Stimulated activated naive CD8-positive, alpha-beta T cell treated with anti-CD3 and anti-CD28 coated beads, Interleukin-15, Interleukin-2, amounts not matched to agents 100 U/mL and 50 U/mL, for 24 hours (primary cell): ENCODE measurements at places on chromosomes 12 and 14.

- DNase-seq: no peak
These were observed 2.0 kb downstream of the ZNF219 start for GRCh38 chr14:21096438-21096837.

DNA sequence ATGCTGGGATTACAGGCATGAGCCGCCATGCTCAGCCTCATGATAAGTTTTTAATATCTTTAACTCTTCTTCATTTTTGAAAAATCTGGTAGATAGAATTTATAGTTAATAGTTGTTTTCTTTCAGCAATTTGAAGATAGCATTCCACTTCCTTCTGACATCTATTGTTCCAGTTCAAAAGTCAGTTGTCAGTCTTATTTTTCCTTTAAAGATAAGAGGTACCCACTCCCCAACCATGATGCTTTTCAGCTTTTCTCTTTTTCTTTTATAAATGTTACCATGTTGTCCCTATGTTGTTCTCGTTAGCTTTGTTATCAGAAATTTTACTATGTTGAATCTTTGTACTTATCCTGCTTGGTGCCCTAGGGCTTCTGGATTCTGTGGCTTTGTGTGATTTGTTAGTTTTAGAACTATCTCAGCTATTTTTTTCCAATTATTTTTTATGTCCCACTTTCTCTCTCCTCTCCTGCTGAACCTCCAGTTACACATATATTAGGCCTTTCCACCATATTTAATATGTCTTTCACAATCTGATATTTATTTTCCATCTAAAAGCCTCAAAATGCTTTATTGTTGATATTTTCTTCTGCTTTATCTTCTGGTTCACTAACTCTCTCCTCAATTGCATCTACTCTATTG is 181.6 kb upstream of the FOXN3 start:
- no peak for DNase-seq

DNA sequence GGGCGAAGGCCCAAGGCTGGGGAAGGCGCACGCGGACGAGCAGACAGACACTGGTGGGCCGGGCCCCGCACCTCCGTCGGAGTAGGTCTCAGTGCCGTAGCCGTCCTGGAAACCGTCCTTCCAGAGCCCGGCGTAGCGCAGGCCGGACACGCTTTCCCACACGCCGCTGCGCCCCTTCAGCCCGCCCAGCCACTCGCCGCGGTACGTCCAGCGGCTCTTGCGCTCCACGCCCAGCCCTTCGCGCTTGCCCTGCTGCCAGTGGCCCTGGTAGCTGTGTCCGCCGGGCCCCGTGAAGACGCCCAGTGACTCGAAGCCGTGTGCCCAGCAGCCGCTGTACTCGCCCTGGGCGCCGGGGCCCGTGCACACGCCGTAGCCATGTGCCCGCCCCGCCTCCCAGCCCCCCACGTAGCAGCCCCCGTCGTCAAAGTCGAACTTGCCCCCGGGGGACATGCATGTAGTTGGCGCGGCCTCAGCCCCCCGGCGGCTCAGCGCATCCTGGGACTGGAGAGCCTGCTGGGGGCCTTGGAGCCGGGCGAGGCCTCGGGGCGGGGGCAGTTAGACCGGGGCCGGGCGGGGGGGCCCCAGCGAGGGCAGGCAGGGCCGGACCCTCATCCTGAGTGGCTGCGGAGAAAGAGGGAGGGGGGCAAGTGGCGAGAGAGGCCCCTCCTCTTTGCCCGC is 1.4 kb downstream of the JPH4 start:
- no peak for DNase-seq

DNA sequence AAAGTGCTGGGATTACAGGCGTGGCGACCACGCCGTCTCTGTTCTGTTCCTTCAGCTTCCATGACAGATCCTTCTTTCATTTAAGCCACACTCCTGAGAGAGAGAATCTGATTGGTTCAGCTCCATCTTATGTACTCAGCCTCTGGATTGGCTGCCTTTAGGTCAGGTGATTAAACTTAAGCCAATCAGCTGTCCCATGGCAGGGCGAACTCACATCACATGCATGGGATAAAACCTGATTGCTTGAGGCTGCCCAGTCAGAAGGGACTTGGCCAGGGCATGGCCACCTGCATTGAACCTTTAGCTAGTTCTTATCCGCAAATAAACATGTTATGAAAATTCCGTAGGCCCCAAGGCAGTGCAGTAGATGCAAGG is 274.2 kb downstream of the SUDS3 start:
- no peak for DNase-seq

DNA sequence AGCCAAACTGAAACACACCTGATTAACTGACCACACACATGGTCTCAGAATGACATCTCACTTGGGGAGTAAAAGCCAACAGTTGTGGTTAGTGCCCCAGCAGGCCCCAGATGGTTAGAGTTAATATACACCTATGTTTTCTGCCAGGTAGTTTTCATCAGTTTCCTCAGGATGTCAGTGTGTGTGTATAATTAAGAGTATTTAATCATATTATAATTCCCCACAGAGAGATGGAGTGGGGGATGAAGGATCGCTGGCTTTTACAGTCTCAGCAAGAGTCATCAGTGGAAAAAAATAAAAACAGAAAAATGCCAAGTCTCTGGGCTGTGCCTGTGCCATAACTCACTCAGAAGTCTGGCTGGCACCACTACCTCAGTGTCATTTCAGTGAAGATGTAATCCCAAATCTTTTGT is 412.5 kb downstream of the ZFP36L1 start:
- DNase-seq: no peak

DNA sequence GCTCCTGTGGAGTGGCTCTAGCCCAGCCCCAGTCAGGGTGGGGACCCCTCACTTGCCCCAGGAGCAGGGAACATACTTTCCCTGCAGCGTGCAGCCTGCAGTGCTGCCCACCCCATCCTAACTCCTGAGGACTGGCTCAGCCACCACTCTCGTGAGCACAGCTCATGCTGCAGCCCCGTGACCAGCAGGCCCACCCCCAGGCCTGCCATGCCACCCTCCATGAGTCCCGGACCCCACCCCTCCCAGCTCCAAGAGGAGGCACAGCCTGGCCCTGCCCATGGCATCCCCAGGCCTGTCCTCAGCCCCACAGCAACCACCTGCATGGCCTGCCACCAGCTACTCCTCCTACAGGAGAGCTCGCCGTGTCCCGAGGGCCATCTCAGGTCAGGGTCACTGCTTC is 3.9 kb upstream of the JAG2 start:
- no peak for DNase-seq

DNA sequence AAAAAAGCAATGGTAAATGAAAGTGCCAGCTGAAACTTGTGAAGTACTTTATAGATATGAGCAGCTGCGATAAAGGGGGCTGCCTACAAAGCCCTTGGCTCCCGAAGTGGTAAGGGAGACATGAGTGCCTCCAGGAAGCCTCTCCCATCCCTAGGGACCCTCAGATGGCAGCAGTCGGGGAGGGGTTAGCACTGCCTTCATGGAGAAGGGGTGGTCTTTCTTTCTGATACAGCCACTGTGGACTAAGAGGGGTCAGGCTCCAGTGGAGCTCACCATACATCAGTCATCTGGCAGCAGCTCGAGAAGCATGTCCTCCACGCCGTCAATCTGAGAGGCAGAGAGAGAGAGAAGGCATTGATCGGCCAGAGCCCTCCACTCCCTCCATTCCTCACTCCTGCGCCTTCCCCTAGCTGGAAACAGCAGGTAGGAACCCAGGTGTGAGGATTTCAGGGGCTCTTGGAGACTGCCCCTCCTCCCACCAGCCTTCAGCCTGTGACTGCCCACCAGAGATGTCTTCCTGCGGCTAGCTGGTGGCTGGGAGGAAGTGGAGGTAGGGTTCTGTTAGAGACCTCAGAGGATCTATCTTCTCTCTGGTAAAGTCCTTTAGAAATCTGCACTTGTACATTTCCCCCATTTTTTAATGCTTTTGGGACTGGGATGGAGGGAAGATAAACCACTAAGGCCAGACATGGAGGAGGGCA is 2.3 kb downstream of the TCL1A start:
- no peak for DNase-seq

DNA sequence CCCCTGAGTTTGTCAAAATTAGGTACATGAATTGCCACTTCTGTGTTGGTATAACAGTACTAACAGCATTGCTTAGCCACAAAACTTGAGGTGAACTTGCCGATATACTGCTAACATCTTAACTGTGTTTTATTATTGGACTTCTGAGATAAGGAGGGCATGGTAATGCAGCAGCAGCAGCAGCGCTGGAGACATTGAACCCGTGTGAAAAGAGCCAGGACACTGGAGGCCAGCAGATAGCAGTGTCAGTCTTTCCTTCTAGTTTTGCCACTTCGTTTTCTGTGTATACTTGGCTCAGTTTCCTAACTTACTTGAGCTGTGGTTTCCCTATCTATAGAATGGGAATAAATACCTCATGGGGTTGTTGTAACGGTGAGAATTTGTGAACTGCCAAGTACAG is 82.7 kb downstream of the KTN1 start:
- no peak for DNase-seq

GRCh38 chr12:114721266-114721665 is 37.3 kb upstream of the TBX3 start:
- DNase-seq: no peak

- no peak for DNase-seq
These were observed 35.3 kb downstream of the SDR9C7 start for GRCh38 chr12:56898938-56899337.

DNA sequence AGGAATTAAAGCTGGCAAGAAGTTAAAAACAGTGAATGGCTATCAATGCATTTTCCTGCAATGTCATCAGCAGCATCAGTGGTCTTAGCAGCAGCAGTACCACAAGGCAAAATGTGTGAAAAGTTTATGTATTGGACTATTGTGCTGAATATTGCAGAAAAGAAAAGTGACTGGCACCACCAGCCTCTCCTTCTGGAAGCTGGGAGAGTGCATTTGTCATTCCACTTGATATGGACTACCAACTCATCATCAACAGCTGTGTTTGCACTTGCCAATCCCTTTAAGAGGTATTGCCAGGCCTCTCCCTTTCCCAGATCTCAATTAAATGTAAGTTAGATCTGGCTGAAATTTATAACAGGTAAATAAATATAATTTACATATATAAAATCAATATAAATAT is 151.0 kb upstream of the GZMB start:
- no peak for DNase-seq

DNA sequence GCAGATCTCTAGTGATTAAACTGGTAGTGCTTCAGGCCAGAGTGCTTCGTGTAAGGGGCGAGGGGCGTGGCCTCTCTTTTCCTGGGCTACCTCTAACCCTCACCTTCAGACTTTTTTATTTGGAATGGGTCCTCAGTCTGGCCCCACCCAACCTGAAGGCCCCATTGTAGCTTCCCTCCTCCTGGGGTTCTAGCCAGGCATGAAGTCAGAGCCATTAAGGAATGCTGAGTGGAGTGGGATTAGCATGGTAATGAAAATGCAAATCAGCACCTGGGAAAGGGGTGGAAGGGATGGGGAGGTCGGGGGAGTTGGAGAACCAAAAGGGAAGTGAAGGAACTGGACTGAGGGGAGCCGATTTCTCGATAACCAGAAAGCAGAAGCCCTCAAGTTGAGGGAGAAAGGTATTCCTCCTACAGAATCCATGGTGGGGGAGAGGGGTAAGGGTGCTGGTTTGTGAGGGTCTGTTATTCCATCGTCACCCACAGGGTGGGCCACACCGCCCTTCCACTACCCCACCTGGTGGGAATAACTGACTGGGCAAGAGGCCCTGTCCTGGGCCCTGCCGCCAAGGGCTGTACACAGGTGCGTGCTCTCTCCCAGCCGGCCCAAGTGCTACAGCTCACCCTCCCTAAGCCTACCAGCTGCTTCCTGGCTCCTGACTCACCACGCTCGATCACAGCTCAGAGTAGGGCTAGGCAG is 14.1 kb downstream of the ZFHX2 start:
- DNase-seq: no peak

- DNase-seq: no peak
These were observed 179.0 kb downstream of the CALM1 start for GRCh38 chr14:90575781-90576180.

GRCh38 chr14:23259426-23259825 is 21.7 kb downstream of the RNF212B start:
- DNase-seq: no peak

DNA sequence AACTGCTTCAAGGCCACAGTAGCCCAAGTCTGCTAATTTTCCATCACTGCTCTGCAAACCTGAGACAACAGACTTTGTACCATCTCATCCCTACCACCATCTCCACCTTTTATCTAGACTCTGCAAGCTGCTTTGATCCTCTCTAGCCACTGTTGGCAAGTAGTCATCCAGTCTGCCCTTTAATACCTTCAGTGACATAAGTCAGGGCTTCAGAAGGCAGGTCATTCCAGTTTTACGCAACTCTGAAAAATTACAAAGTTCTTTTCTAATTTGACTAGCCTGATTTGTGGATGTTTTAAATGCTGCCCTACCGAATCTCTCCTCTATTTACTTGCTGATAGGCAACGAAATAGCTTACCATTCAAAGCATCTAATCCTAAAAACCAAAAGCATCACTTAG is 2.8 kb downstream of the FERMT2 start:
- DNase-seq: no peak

DNA sequence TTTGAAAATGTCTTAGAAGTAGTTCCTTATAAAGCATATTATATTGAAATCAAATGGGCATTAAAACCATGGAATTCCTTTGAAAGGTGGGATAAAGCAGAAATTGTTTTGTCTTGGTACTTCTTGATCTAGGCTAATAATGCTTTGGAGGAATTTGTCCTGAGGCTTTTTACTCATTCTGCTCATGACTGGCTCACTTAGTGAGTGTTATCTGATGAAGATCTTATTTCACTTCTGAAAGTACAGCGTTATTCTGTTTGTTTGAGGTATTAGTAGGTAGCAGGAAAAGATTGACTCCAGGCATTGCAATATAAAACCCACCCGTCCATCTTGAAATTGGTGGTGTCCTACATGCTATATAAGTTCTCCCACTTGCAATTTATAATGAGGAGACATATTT is 5.5 kb downstream of the C12orf71 start:
- no peak for DNase-seq

- DNase-seq: no peak
These were observed 1.0 kb upstream of the RIC8B start for GRCh38 chr12:106773286-106774004.

- no peak for DNase-seq
These were observed 397.2 kb downstream of the NRXN3 start for GRCh38 chr14:78567343-78567742.

DNA sequence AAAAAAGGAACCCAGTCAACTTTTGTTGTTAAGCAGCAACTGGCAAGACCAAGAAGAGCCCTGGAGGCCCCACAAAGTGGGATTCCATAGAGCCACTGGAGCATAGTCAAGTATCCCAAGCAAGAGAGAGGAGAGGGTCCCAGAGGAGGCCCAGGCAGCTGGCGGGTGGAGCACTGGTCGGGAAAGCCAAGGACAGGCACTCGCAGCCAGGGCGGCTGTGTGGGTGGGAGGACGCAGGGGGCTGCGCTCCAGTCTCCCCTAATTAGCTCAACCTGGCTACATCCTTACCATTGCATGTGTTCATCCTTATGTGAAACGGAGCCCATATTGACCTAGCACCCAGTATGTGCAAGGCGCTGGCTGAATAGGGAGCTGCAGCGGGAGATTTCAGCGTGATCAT is 18.3 kb upstream of the ZFP36L1 start:
- DNase-seq: no peak
